CD4-positive, alpha-beta T cell treated with Interleukin-21 for 1 hour (primary cell): ENCODE measurements at places on chromosomes 5 and 9.

DNA sequence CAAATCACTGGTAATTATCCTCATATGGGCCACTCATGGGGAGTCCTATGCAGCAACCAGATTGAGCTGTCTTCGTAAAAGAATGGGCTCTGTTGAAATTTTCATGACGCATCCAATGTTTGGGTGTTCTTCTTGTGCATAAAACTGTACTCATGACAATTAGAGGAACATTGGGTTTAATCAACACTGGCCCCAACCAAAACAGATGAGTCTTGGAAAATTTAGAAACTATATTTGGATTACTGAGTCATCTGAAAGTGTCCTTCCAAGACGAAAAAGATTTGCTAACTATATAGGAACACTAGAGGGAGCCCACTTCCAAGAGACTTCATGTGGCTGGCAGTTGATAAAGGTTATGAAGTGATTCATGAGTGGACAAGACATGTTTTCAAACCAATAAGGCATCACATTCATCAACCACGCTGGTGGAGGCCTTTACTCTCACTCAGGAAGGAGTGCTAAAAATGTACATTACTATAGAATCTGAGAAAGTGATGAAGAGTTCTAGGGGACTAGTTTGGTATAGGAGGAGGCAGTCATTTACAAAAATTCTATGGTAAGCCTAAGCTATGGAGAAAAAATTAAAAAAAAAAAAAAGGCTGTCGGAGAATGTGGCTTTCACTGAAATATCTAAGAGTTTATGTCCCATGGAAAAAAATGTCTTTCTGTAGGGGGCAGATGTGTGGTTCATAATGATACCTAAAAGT lies 313.5 kb downstream of the PRDM9 start:
- no peak for DNase-seq

- DNase-seq: no peak
Observed at GRCh38 chr9:90803860-90804593, 2.4 kb downstream of the SYK start.

DNA sequence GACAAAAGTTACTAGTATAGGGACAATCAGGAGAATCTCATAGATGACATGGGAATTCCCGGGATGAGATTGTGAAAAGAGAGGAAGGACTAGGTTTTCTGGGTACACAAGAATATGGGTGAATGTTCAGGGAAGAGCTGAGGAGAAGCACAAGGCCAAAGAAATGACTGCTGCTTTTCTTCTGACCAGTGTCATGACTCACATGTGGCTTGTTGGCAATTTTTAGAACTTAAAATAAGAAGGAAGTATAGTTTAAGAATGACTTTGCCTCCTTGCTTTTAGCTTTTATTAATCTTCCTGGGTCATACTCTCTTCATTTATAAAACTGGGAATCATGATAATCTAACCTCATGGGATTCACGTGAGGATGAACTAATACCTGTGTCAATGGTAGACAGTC lies 652.4 kb upstream of the MEF2C start:
- no peak for DNase-seq

DNA sequence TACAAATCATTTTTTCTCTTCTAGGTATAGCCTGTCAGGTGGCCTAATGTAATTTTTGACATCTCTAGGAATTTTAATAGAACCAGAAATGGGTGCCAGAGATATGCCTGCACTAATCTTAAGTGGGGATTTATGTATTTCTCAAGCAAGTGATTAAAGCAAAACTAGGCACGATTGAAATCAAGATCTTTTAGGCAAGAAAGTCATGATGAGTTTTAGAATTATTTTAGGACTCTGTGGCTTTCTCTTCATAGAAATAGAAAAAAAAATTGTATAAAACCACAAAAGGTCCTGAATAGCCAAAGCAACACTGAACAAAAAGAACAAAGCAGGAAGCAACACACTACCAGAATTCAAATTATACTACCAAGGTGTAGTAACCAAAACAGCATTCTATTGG lies 952 bp upstream of the AMACR start:
- no peak for DNase-seq

- no peak for DNase-seq
Observed at GRCh38 chr9:137243626-137244485, 2.8 kb downstream of the TUBB4B start.
